ENCODE measurements at places on chromosomes 11 and 22.

- DNase-seq = peak; percentile 25
Measured at GRCh38 chr11:88337987-88338668, 592 bp upstream of the CTSC start.

DNA sequence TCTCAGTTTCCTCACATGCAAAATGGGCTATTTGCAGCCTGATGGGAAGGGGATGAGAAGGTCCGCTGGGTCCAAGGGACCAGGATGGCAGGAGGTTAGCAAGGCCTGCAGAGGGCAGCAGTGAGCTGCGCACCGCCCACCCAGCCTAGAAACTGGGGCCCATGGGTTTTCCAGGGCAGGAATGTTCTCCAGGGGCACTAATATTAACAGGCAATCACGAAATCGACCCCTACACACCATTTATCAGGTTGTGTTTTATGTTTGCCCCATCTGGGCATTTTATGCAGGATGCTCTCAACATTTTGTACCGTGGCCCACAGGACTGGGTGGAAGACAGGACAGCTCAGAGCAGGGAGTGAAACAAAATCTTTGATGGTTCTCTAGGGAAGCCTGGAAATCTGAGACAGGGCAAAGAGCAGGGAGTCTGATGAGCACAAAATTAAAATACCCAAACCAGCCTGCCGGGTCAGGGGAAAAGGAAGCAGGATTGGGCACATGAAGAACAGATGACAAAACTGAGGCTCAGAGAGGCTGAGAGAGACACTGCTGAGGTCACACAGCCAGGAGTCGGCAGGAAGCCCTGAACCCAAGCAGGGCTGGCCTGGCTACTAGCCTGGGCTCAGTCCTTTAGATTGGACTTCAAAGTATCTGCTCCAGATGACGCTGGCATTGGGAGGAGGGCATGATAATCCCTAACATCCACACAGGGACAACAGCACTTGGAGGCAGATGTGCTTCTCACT is 1.6 kb upstream of the BCR start:
- DNase-seq = peak; percentile 35

GRCh38 chr11:86582898-86583297 is 89.5 kb downstream of the ME3 start:
- DNase-seq = no peak

GRCh38 chr11:46693597-46694012 is 6.8 kb downstream of the ARHGAP1 start:
- DNase-seq = no peak

- no peak for DNase-seq
Measured at GRCh38 chr11:125892071-125892470, 4.6 kb downstream of the HYLS1 start.

GRCh38 chr11:117621226-117621625 is 175.8 kb downstream of the DSCAML1 start:
- DNase-seq = no peak

- no peak for DNase-seq
Measured at GRCh38 chr22:37669586-37669985, 5.8 kb upstream of the LGALS1 start.

- DNase-seq = no peak
Measured at GRCh38 chr11:10397226-10397987, 57.7 kb upstream of the AMPD3 start.

- no peak for DNase-seq
Measured at GRCh38 chr11:110287537-110287936, 8.9 kb downstream of the RDX start.

- no peak for DNase-seq
Measured at GRCh38 chr22:47309476-47309875, 547.0 kb downstream of the TBC1D22A start.

GRCh38 chr11:61912530-61912898 is 4.9 kb downstream of the RAB3IL1 start:
- DNase-seq = no peak

DNA sequence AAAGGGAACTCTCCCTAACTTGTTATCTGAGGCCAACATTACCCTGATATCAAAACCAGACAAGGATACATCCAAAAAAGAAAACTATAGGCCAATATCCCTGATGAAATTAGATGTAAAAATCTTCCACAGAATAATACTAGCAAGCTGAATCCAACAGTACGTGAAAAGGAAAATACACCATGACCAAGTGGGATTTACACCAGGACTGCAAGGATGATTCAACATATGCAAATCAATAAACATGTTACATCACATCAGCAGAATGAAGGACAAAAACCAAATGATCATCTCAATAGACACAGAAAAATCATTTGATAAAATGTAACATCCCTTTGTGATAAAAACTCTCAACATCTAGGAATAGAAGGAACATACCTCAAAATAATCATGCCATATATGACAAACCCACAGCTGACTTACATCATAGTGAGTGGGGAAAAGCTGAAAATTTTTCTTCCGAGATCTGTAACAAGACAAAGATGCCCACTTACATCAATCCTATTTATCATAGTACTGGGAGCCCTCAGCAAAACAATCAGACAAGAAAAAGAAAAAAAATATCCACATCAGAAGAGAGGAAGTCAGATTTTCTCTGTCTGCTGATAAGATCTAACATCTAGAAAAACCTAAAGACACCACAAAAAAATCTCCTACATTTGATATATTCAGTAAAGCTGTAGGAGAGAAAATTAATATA is 703.3 kb upstream of the ANO5 start:
- DNase-seq = no peak

- no peak for DNase-seq
Measured at GRCh38 chr11:130617001-130617400, 168.6 kb downstream of the ADAMTS15 start.

GRCh38 chr11:105398636-105399035 is 211.2 kb upstream of the GRIA4 start:
- DNase-seq = no peak

GRCh38 chr22:45246060-45246985 is 5.6 kb upstream of the KIAA0930 start:
- no peak for DNase-seq

DNA sequence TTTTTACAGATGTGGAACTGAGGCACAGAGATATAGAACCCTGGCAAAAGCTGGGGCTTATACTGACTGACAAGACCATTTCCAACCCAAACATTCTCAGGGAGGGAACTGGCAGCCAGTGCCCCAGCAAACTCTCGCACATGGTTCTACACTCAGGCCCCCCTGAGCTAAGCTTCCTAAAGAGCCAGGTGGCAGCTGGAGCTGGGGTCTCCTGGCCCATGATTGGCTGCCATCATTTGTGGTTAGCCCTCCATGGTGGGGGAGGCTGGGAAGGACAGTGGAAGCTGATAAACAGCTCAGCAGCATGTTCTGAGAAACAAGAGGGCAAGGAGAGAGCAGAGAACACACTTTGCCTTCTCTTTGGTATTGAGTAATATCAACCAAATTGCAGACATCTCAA is at the start of gene RAG1:
Gene RAG1, plus strand, starts transcription at position 314 of the 400 bp plus-strand sequence. CDS start 5,298 bp downstream, outside the sequence.
- DNase-seq = no peak

DNA sequence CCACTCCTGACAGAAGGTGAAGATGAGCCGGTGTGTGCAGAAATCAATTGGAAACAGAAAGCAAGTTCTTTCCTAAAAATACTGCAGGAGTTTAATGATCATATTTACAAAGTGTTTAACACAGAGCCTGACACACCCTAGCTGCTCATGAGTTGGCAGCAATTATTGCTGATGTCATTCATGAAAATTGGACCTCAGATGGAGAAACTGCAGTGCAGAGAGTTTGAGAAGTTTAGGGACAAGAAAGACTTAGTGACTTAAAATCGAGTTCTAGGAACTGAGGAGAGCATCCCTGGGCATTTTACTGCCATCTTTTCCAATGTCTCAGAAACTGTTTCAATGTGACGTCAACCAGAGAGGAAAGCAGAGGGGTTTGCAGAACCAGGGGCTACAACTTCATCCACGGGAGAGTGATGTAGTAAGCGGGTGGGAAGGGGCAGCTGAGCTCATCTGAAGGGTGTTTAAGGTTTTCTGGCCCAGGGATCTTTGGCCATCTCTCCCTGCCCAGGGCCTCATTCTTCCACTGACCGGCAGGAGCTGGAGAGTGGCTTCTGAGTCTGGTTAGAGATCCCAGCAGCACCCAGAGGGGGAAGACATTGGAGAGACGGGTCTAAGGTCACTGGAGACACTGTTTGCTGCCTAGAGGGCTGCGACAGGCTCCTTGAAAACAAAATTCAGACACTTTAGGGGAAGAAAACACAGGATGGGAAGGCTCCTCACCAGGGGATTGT is 21.1 kb upstream of the IGLL5 start:
- DNase-seq = no peak

DNA sequence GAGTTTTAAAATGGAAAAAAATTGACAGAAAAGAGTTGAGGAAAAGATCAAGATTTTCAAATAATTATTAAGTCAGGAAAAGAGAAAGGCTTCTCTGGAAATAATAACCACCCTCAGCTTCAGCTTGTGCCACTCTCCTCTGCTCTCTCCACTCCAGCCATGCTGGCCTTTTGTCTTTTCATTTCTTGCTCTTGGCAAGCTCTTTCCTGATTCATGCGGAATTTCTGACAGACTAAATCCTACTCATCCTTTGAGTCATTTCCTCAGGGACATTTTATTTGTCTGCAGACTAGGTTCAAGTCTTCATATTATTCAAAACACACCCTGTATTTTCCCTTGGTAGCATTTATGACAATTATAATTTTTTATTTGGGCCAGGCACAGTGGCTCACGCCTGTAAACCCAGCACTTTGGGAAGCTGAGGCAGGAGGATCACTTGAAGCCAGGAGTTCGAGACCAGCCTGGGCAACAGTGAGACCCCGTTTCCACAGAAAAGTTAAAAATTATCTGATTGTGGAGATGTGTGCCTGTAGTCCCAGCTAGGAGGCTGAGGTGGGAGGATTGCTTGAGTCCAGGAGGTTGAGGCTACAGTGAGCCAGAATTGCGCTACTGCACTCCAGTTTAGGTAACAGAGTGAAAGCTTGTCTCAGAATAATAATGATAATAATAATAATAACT is 7.8 kb upstream of the P4HA3 start:
- DNase-seq = no peak

- DNase-seq = no peak
Measured at GRCh38 chr11:33577204-33577603, 123.4 kb downstream of the C11orf91 start.

- DNase-seq = no peak
Measured at GRCh38 chr11:36016263-36016662, 72.4 kb downstream of the LDLRAD3 start.

GRCh38 chr22:37659066-37659896 is 758 bp downstream of the PDXP start:
- no peak for DNase-seq

DNA sequence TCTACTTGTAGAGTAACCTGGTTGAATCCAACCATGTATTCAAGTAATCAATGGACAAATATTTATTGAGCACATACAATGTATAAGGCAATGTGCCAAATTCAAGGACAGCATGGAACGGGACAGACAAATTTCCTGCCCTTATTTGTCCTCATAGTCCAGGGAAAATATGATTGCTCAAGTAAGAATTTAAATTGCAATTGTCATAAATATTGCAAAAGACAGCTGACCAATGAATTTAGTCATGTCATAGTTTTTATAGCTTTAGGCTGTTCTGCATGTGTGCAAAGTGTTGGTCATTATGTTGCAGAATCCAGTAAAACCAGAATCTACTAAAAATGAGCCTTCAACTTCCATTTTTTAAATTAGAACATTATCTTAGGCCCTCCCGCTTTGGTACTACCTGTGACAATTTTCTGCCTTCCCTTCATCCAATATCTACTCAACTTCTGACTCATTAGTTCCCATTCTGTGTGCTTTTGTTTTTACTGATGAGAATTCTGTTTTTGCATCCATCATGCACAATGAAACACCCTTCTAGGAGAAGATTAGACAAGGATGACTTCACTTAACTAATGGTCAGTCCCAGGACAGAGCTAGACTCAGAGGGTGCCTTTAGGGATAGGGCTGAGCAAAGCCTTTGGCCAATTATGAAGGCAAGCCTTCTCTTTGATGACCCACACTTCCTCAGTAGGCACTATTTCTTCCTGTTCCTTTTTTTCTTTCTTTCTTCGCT is 45.8 kb upstream of the FIBIN start:
- DNase-seq = no peak

GRCh38 chr11:97739932-97740800 is 1280.6 kb upstream of the CNTN5 start:
- no peak for DNase-seq

GRCh38 chr22:41966607-41967240 is 2.5 kb upstream of the SEPTIN3 start:
- DNase-seq = no peak

GRCh38 chr11:128511712-128512111 is 75.6 kb downstream of the ETS1 start:
- DNase-seq = no peak

DNA sequence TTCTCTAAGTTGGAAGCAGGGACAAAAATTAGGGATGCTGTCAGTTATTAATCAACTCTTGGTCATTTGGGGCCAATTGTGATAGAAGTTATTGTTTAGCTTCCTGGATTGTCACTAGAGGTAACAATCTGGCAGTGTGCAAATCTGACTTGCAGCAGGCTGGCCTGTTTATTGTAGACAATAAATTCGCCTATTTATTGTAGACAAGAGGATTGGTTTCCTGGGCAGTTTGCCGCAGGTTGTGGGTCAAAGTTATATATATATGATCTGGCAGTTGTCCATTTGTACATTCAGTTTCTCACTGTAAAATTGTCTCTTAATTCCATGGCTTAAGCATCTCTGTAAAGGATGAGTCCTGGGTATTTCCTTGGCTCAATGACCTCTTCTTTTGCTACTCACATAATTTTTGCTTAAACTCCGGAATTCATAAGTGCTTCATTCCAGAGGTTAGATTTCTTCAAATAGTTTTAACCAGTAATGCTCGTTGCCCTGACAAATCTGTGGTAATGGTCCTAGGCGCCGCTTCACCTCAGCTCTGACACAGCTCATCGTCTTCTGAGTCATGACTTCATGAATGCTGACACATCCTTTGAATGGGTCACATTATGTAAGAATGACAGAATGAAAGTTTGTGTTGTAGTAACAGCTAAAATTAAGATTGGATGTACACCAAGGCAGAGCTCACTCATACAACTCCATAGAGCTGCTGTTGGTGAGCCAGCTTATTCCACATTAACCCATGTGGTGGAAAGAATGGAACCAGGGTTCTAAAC is 7.8 kb upstream of the MMP3 start:
- DNase-seq = no peak

All from activated CD8-positive, alpha-beta memory T cell treated with anti-CD3 and anti-CD28 coated beads for 4 hours (primary cell).